ENCODE measurements at places on chromosomes 13 and 19. TPM values are rescaled to one million over a fixed set of nuclear protein-coding genes. Genes with fewer than 3 reads are reported as not detected.

- DNase-seq = no peak
Measured at GRCh38 chr19:49954933-49955332, 6.0 kb downstream of the SIGLEC11 start.

- no peak for DNase-seq
Measured at GRCh38 chr19:44623080-44623479, 9.7 kb downstream of the IGSF23 start.

DNA sequence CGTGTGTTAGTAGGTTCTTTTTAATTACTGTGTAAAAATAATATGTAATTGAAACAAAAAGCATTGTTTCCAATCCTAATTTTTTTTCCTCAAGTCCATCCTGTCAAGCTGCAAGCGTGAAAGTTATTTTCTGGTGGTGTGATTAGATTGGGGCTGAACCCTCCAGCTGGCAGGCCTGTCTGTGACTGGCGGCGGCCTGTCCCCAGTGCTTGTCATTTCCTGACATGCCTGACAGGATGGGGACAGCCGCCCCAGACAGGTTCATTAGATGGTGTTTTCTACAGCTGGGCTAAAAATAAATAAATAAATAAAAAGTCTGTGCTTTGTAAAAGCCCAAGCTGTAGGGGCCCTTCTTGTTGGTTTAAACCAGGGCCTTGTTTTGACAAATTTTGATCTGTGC lies 53.7 kb upstream of the MAB21L1 start:
- peak; percentile 37 for DNase-seq

DNA sequence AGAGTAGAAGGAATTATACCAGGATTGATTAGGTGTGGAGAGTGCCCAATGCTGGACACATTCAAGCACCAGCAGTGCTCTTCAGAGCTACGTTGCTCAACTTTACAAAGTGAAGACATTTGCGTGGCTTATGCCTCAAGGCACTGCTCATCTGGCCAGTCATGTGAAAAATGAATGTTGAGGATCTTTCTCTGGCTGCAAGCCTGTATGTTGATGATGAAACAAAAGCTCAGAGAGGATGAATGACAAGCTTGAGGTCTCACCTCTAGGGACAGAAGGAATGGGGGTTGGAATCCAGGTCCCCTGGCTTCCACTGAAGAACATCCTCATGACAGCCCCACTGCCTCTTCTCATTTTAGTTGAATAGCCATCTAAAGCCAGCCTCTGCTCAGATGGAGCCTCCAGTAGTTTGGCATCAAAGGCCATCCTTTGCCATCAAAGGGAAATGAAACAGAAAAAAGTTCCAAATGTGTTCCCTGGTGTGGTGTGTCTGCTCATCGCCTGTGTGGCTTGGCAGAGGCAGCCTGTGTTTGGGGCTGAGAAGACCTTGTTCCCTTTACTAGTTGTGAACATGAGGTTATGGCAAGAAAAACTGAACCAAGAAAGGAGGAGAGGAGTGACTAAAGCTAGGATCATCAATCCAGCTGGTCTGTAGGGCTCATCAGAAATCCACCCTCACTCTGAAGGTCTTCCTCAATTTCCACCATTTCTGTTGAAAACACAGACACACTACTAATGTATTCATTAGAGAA lies 114.0 kb upstream of the KL start:
- peak; percentile 20 for DNase-seq

DNA sequence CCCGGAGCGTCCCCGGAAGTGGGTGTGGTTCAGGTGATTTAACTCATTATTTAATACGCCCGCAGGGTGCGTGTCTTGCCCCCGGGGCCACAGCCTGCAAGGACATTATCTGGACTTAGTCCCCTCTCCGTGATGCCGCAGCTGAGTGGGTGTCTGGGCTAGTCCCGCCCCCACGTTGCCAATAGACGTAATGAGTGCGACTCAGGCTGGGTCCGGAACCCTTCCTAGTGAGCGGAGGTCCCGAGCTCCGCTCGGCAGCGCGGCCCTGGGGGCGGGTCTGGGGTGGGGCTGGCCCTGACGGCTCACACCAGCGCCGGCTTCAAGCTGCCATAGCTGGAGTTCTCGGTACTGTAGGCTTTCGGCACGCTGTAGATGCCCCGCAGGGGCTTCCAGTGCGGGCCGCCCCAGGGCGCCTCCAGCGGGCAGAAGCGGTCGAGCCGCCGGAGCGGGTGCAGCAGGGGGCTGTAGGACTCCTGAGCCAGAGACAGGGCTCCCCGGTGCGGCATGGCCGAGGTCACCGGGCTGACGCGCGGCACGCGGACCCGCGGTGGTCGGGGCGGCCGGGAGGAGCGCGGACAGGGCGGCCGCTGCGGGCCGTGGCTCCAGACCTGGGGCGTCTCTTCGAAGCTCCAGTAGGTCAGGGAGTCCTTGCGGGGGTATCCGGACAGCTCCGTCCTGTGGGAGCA lies 918 bp upstream of the LHB start:
- peak; percentile 73 for DNase-seq

DNA sequence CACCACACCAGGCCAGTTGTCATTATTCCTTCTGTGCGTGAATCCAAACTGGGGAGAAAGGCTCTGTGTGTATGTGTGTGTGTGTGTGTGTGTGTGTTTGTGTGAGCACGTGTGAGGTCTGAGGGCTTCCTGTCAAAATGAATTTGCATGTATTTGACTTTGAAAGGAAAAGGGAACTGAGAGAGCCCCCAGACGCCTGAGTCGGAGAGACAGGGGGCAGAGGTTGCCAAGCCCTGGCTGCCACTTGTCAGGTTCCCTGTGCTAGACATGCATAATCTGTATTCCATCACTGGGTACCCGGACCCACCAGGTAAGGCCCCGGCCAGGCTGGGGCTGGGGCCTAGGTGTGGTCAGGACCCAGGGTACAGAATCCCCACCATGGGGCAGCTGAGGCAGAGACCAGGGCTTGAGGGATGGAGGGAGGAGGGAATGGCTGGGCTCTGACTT lies at the start of gene CLEC17A:
Gene CLEC17A, plus strand, starts transcription at position 191 of the 447 bp plus-strand sequence. Its CDS starts 77 bp downstream, at position 268.
- DNase-seq = no peak

DNA sequence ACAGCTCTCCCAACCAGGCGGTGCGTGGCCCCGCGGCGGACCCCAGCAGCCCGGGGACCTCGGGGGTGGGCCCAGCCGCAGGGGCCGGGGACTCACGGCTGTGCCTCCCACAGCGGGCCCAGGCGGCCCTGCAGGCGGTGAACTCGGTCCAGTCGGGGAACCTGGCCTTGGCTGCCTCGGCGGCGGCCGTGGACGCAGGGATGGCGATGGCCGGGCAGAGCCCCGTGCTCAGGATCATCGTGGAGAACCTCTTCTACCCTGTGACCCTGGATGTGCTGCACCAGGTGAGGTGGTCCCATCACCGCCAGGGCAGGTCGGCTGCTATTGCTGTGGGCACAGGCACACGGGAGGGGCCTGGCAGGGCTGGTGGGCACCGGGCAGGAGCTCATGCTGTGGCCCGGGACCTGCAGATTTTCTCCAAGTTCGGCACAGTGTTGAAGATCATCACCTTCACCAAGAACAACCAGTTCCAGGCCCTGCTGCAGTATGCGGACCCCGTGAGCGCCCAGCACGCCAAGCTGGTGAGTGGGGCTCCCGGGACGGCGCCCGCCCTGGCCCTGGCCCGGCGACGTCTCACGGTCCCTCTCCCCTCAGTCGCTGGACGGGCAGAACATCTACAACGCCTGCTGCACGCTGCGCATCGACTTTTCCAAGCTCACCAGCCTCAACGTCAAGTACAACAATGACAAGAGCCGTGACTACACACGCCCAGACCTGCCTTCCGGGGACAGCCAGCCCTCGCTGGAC lies 7.3 kb downstream of the PTBP1 start:
- peak; percentile 22 for DNase-seq

GRCh38 chr19:16363133-16363851 lies 38.7 kb downstream of the KLF2 start:
- no peak for DNase-seq

DNA sequence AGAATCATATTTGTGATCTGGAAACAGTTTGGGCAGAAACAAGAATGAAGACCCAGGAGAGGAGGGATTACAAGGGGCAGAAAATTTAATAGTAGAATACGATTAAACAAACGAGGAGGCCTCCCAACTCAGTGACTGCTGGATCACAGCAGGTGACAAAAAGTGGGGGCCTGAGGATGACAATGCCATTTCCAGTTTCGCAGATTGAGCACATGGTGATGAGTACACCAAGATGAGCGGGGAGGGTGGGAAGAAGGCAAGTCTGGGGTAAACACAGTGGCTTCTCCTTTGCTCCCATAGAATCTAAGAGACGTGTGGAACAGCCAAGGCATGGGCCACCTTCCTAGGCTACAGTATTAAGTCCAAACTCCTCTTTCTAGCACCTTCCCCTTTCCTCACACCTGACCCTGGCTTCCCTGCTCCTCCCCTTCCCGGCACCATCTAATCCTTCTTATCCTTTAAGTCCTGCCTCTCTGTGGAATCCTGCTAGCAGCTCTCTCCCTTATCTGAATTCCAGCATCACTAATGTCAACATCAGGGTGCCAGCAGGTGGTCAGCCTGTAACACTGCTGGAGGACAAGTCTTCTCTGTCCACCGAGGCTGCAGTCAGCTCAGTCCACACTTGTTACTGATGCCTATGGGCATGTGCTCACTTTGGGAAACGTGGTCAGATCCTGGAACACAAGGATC lies 13.5 kb downstream of the ATP7B start:
- DNase-seq = no peak

DNA sequence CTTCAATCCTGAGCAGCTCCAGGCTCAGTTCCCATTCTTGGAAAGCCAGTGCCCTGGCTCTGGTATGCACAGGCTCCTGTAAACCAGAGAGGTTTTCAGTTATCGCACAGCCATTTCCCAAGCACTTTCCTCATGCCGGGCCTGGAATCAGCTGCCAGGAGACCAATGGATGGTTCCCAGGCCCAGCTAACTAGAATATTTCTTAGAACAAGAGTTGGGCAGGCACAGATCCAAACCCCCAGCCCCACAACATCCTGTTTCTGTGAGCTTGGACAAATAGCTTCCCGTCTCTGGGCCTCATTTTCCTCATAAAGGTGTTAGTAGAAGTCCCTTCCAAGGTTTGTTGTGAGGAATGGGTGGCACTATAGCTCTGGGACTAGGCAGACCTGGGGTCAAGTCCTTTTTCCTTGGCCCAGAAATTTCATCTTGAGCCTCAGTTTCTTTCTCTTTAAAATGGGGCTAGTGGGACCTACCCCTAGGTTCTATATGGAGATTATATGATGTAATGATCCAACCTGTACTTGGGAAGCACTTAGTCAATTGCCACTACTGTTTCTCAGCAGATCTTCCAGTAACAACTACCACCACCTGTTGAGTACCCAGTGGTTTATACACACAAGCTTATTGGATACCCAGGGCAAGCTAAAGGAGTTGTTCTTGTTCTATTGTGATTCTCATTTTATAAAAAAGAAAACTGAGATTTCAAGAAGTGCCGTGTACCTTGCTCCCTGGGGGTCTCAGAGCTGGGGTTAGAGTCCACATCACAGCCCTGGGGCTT lies 5.1 kb upstream of the CCDC97 start:
- DNase-seq = no peak

DNA sequence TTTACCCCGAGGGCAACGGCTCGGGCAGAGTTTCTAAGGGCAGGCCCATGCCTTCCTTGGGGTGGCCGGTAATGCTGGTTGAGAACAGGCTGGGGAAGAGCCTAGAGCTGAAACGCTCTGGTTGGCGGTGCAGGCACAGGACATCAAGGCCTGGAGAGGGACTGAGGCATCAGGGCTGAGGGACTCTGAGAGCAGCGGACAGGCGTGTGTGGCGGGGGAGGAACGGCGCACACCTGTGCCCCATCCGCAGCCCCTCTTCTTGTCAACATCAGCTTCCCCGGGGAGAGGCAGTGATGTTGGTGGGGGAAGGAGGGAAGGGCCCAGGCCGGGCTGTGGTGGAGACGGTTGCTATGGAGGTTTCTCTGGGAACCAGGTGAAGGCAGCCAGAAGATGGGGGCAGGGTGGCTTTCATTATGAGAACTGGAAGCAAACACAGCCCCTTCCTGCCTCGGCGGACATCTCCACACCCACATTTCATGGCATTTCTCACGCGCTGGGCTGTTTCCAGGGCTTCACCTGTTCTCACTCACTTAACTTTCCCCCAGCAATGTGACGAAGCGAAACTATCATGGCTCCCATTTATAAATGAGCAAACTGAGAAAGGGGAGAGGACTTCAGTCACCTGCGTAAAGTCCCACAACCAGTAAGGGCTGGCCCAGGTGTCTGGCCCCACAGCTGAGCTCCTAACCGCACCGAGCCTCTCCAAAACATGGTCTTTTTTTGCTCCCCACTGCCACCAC lies 8.2 kb upstream of the ATF5 start:
- no peak for DNase-seq

DNA sequence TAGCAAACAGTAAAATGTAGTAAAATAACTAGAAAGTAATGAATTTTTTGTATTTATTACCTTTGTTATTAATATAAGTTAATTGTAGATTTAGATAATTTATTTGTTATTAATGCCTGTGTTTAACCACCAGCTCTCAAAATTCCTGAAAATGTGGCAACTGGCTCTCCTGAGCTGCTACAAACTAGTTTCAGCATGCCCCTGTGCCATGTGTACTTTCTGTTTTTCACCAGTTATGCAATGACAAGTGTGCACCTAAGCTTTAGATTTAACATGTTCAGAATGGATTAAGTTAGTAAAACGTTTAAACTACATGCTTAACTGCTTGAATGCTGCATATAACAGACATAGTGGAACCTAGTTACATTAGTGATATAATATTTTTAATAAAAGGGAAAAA lies 88.1 kb downstream of the POSTN start:
- DNase-seq = no peak

DNA sequence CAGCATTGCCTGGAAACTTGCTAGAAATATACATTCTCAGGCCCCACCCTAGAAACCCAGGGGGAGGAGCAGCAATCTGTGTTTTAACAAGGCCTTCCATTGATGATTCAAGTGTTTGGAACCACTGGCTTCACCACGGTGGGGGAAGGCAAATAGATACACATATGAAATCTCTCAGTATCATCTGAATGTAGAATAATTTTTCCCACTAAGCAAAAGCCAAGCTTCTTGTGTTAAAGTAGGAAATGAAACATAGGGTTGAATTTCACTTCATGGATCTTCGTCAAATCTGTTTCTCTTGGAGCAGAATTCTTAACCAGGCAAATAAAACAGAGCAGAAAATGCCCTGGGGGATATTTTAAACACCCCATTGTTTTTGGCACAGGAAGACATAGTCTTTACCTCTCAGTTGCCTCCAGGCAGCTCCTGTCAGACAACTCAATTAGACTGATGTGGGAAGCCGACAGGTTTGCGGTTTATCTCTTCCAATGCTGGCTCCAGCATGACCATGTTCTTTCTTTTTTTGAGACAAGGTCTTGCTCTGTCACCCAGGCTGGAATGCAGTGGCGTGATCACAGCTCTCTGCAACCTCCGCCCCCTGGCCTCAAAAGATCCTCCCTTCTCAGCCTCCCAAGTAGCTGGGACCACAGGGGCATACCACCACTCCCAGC lies 213.0 kb downstream of the FOXO1 start:
- DNase-seq = no peak

GRCh38 chr13:77213644-77214043 lies 113.2 kb downstream of the MYCBP2 start:
- DNase-seq = no peak

- DNase-seq = no peak
Measured at GRCh38 chr19:13152356-13152973, 2.3 kb downstream of the IER2 start.

SULT2A1 gene
- not detected for total RNA-seq

PGLYRP2 gene
- total RNA-seq = not detected

FTL gene
- total RNA-seq = 2,086 TPM

MAU2 gene
- 35.5 TPM for total RNA-seq

LGALS14 gene
- not detected for total RNA-seq
